ENCODE measurements at places on chromosomes 2 and 18.

GRCh38 chr18:3016585-3017297 lies 3.8 kb upstream of the LPIN2 start:
- DNase-seq = no peak

DNA sequence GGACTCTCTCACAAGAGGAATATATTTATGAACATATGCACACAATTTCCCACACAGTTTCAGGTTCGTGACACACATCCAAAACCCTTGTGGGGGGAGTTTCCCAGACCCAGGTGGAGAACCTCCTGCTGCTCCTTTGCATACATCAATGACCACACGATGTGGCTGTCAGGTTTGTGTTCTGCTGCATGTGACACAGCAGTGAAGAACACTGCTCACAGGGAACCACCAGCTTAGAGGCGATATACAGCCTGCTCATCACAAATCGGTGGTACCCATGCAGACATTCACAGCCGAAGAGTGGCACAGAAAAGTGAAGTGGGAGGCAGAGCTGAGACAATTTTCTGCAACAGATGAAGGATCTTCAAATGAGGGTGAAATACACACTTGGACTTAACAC lies 175.6 kb upstream of the ZFP36L2 start:
- DNase-seq = no peak

- no peak for DNase-seq
Measured at GRCh38 chr18:2540575-2540974, 30.7 kb downstream of the METTL4 start.

GRCh38 chr2:230984393-230985220 lies 11.3 kb upstream of the SPATA3 start:
- DNase-seq = no peak

DNA sequence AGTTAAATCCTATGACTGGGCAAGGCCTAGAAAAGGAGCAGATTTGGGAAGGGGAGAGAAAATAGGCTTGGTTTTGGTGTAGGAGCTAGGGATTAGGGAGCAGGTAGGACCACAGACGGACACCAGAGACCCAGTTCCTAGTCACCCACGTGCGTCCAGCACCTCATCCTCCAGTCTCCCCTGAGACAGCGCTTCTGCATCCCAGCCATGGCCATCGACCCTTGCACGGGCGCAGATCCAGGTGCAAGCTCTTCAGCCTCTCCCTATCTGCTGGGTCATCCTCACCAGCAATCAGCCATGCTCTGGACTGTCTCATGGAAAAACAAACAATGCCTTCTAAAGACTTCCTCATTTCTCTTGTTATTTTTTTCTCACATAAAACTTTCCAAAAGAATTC lies 246.8 kb upstream of the RAB6C start:
- no peak for DNase-seq

GRCh38 chr2:224039770-224040440 lies 819 bp upstream of the SERPINE2 start:
- no peak for DNase-seq

DNA sequence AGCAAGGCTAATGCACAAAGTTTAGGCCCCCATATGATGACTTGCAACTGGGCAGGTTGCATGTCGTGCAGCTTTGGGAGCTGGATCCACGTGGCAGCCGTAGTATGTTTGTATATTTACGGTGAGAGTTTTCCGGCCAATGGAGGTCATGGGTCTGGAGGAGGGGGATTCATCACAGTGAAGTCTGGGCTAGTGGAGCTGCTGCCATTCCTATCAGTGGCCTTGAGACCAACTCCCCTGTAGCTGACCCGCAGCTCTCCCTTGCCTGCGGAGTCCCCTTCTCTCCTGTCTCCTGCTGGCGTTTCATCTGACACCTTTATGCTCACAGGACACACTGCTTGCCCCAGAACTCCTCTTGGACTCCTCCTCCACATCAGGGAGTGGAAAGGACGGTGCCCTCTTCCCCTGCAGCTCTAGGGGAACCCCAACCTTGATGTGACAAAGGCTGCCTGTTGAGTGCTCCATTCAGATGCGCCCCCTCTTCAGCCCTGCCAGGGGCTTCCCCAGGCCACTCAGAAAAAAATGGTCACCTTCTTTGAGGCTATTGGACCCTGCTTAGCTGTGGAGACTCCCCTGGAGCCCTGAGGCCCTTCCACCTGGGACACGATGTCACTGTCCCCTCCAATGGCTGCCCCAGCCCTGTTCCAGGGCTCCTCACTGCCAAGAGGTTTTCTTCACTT lies 121.7 kb downstream of the PXDN start:
- no peak for DNase-seq

DNA sequence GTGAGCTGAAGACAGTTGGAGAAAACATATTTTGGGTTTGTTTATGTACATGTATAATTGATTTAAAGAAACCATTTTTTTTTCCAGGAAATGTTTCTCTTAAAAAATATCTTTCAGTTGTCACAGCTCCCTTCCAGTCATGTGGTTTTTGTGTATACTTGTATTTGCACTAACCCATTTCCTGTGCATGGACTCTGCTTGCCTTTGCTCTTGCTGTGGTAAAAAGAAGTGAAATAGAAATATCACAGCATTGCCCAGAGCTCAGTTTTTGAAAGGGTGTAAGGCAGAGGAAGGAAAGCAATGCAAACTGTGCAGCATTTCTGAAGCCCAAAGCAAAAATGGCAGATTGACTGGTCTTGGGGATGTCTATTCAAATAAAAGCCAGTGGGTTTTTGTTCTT lies 10.4 kb upstream of the DOCK10 start:
- DNase-seq = no peak

- DNase-seq = no peak
Measured at GRCh38 chr2:43676322-43677050, at the start of gene C1GALT1C1L. Gene C1GALT1C1L (minus strand): TSS chr2:43676429. CDS start chr2:43676322, 107 bp downstream.

GRCh38 chr18:43078478-43079092 lies 36.9 kb downstream of the RIT2 start:
- no peak for DNase-seq

- no peak for DNase-seq
Measured at GRCh38 chr2:125254010-125254409, 1228.9 kb downstream of the CNTNAP5 start.

GRCh38 chr2:65788556-65788955 lies 356.2 kb upstream of the SPRED2 start:
- DNase-seq = no peak
